CD4-positive, alpha-beta T cell (primary cell): ENCODE measurements at places on chromosomes 6 and 20. TPM values are rescaled to one million over a fixed set of nuclear protein-coding genes. Genes with fewer than 3 reads are reported as not detected.

DNA sequence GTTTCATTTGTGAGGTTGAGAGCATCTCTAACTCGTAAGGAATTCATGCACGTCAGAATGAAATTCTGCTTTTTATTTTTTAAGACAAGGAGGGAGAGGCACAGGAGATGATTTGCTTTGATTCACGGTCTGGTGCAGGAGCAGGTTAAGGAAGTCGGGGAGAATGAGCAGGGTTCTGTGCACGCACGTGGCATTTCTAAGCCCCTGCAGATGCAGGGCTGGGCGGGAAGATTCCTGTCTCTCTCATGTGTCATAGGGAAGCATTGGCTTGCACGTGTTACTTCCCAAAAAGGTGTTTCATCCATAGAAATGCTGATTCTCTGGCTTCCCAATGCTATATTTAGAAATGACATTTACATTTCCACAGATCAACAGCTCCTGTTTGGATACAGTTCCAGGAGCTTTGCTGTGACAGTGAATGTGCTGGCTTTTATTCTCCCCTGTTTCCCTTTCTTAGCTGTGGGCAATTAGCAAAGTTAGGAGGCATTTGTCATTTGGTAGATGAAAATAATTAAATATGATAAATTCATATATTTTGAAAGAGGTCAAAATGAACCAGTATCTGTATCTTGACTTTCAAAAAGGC lies 119.7 kb upstream of the ZFP64 start:
- DNase-seq: no peak
- no peak overlapping the region for H3K27ac ChIP-seq
- H3K4me3 ChIP-seq: no peak overlapping the region

DNA sequence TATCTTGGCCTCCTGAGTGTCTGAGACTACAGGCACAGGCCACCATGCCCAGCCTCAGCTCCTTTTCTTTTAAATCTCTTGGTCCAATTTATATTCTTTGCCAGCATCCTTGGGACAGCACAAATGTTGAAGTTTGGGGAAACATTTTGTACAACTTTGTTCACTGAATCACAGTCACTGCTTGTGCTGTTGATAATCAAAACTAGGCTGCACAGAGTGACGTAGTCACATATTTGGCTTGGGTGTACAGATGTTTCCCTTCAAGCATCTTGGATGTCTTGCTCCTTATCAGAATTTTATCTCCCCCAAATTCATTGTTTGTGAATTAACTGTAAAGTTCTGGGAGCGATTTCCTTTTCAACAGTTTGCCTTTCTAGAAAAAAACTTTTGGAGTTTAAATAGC lies 17.9 kb downstream of the CARMIL1 start:
- H3K36me3 ChIP-seq: no peaks in the 10 kb centered on the region
- no peak for DNase-seq

NMBR gene
- total RNA-seq: not detected

DNA sequence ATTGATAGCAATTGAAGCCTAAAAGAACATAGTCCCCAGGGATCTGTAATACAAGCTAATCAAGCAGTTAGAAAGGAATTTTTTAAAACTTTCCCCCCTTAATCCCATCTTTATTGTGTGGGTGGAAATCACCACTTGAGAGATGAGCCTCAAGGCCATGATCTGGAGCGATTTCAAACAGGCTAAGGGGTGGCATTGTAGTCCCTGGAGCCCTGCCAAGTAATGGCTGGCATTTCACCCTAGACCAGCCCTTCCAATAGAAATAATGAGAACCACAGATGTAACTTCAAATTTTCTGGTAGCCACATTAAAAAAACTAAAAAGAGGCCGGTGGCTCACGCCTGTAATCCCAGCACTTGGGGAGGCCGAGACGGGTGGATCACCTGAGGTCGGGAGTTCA lies 46.9 kb downstream of the PRDM1 start:
- no peaks in the 10 kb centered on the region for H3K27me3 ChIP-seq
- no peak overlapping the region for H3K27ac ChIP-seq
- DNase-seq: no peak
- H3K36me3 ChIP-seq: no peaks in the 10 kb centered on the region

- no peak for DNase-seq
- H3K4me3 ChIP-seq: no peak overlapping the region
- no peak overlapping the region for H3K27ac ChIP-seq
- peaks cover 24% of the 10 kb centered on the region for H3K27me3 ChIP-seq
Observed at GRCh38 chr20:49568278-49569151, 578 bp upstream of the PTGIS start.

- no peaks in the 10 kb centered on the region for H3K36me3 ChIP-seq
- DNase-seq: no peak
- no peaks in the 10 kb centered on the region for H3K4me1 ChIP-seq
- H3K27ac ChIP-seq: no peak overlapping the region
- peaks cover 20% of the 10 kb centered on the region for H3K27me3 ChIP-seq
Observed at GRCh38 chr20:1891263-1892118, 3.7 kb upstream of the SIRPA start.

L3MBTL3 gene
- 29.0 TPM for total RNA-seq

GRCh38 chr6:14001329-14002012 lies 76.7 kb downstream of the RNF182 start:
- H3K27ac ChIP-seq: no peak overlapping the region
- no peak for DNase-seq
- H3K36me3 ChIP-seq: no peaks in the 10 kb centered on the region
- no peaks in the 10 kb centered on the region for H3K4me1 ChIP-seq
- H3K27me3 ChIP-seq: peaks cover 10% of the 10 kb centered on the region

GINS1 gene
- total RNA-seq: 0.08 TPM

GRCh38 chr6:35723587-35723986 lies 13.2 kb upstream of the ARMC12 start:
- no peak overlapping the region for H3K27ac ChIP-seq
- no peaks in the 10 kb centered on the region for H3K36me3 ChIP-seq
- no peak overlapping the region for H3K4me3 ChIP-seq

TRIM26 gene
- 42.1 TPM for total RNA-seq

PRDM13 gene
- not detected for total RNA-seq

DNA sequence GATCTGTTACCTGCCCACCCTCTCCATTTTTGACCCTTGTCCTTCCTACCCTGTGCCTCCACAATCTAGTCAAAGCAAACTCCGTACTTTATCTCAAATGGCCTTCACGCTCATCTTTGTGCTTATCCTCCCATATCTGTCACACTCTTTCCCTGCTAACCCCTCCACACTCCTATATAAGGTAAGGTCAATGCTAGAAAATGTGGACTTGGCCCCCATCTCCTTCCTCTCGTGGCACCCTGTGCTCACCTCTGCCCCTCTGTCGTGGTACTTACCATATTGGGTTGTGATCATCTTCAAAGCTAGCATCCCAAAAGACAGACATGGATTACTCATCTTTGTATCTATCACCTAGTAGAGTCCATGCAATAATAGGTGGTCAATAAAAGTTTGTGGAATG lies 127.6 kb upstream of the FOXQ1 start:
- no peaks in the 10 kb centered on the region for H3K4me1 ChIP-seq
- peaks cover 4% of the 10 kb centered on the region for H3K27me3 ChIP-seq
- no peaks in the 10 kb centered on the region for H3K36me3 ChIP-seq

DNA sequence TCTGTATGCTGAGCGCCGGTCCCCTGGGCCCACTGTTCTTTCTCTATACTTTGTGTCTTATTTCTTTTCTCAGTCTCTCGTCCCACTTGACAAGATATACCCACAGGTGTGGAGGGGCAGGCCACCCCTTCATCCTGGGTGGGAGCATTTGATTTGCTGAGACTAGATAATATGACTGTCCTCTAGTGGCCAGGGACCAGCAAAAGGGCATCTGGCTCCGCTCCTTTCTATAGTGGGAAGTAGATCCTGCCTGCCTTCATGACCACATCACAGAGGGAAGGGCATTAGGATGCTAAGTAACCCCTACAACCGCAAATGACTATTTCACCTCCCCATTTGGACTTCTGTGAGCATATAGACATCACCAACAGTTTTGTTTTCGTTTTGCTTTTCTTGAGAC lies 64.5 kb downstream of the TRMT6 start:
- no peak overlapping the region for H3K27ac ChIP-seq
- DNase-seq: no peak
- H3K36me3 ChIP-seq: no peaks in the 10 kb centered on the region
- no peak overlapping the region for H3K4me3 ChIP-seq

GRCh38 chr6:147418523-147418922 lies 90.0 kb upstream of the SAMD5 start:
- H3K4me1 ChIP-seq: no peaks in the 10 kb centered on the region
- DNase-seq: no peak
- H3K4me3 ChIP-seq: no peak overlapping the region
- H3K36me3 ChIP-seq: no peaks in the 10 kb centered on the region
- H3K27me3 ChIP-seq: no peaks in the 10 kb centered on the region

GRCh38 chr20:36538026-36538722 lies 3.1 kb upstream of the MYL9 start:
- no peak overlapping the region for H3K27ac ChIP-seq
- peaks cover 9% of the 10 kb centered on the region for H3K4me1 ChIP-seq
- H3K27me3 ChIP-seq: no peaks in the 10 kb centered on the region
- H3K4me3 ChIP-seq: no peak overlapping the region
- H3K36me3 ChIP-seq: no peaks in the 10 kb centered on the region

- H3K27ac ChIP-seq: no peak overlapping the region
- H3K36me3 ChIP-seq: no peaks in the 10 kb centered on the region
- H3K4me3 ChIP-seq: no peak overlapping the region
- DNase-seq: peak; percentile 38
- H3K4me1 ChIP-seq: peaks cover 32% of the 10 kb centered on the region
Observed at GRCh38 chr6:43774776-43775534, 4.9 kb downstream of the VEGFA start.

DNA sequence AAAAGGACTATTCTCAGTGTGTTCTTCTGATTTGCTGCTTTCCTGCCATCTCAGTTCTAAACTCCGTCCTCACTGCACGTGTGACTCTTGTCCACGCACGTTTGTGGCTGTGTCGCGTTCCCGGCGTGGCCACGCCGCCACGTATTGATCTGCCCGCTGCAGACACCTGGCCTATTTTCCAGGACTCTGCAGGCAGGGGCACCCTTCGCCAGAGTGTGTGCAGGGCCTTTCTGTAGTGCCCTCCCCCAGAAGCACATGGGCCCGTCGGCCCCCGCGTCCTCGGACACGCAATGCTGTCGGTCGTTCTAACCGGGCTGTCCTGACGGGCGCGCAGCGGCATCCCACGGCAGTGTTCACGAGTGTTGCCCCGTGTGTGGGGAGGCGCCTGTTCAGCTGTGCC lies 87.6 kb downstream of the YTHDF1 start:
- H3K27me3 ChIP-seq: peaks cover 14% of the 10 kb centered on the region
- no peaks in the 10 kb centered on the region for H3K36me3 ChIP-seq
- no peak overlapping the region for H3K27ac ChIP-seq

- no peaks in the 10 kb centered on the region for H3K36me3 ChIP-seq
- H3K27ac ChIP-seq: no peak overlapping the region
- no peaks in the 10 kb centered on the region for H3K27me3 ChIP-seq
Observed at GRCh38 chr20:62682912-62683517, 25.6 kb upstream of the NTSR1 start.

DNA sequence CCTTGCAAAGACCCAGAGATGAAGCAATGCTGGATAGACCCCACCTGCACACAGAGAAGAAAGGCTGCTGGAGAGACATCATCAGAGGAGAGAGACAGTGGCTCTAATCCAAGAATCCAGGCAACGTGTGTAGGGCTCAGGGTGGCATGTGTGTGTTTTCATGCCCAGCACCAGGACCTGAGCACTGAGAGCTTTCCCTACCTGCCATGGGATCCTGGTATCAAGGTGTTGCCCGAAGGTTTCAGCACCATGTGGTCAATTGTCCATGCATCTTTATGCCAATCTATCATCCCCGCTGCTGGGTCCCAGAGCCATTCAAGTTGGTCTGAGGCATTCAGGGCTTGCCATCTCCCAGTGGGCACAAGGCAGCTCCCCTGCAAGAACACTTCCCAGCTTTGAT lies 7.5 kb upstream of the CD93 start:
- no peak overlapping the region for H3K27ac ChIP-seq
- no peaks in the 10 kb centered on the region for H3K4me1 ChIP-seq
- DNase-seq: no peak
- no peak overlapping the region for H3K4me3 ChIP-seq
- H3K27me3 ChIP-seq: peaks cover 6% of the 10 kb centered on the region

MUCL3 gene
- not detected for total RNA-seq

- no peak for DNase-seq
- no peaks in the 10 kb centered on the region for H3K27me3 ChIP-seq
- no peaks in the 10 kb centered on the region for H3K36me3 ChIP-seq
Observed at GRCh38 chr6:30985490-30985889, 2.0 kb downstream of the MUC21 start.

- peak within 1 kb of the TSS; percentile 31 for H3K27ac ChIP-seq
- peak; percentile 96 for DNase-seq
- peak within 1 kb of the TSS; percentile 76 for H3K4me3 ChIP-seq
- peaks cover 40% of the 10 kb centered on the region for H3K4me1 ChIP-seq
- H3K36me3 ChIP-seq: no peaks in the 10 kb centered on the region
Observed at GRCh38 chr6:159968295-159969203, at the start of gene IGF2R. Gene IGF2R, plus strand, starts transcription at chr6:159969082. Its CDS starts 165 bp downstream, at chr6:159969247.

DNA sequence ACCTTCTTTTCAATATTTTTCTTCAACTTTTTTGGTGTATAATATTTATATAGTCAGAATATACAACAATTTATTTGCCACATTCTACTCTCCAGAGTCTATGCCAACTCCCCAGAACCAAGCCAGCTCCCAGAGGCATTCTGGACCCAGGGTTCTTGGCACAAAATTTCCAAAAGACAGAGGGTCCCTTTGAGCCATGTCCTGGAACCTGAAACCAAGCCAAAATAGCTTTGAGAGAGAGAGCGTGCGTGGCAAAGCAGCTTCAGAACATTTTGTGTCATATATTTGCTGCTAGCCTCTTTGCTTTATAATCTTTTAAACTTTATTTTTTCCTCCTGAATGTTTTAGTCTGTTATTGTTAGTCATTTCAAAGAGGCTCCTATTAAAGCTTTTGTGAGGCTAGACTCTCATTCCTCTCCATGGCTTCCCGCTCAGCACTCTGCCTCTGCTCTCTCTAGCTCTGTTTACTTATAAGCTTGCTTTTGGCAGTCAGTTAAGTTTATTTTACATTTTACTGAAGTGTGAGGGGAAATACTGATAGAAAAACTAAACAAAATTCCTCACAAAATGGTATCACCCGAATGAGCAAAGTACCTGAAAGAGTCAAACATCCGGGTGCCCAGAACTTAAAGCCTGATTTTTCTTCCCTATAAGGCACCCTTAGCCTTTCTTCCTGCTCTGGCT lies 605.1 kb upstream of the ID4 start:
- H3K27ac ChIP-seq: no peak overlapping the region

GRCh38 chr6:26054781-26055718 lies 32.2 kb upstream of the HFE start:
- peaks cover 29% of the 10 kb centered on the region for H3K4me1 ChIP-seq
- peak overlapping the region; percentile 89 for H3K4me3 ChIP-seq
- peak overlapping the region; percentile 81 for H3K27ac ChIP-seq
- no peaks in the 10 kb centered on the region for H3K36me3 ChIP-seq

- H3K27ac ChIP-seq: no peak overlapping the region
- no peak for DNase-seq
- no peak overlapping the region for H3K4me3 ChIP-seq
- H3K4me1 ChIP-seq: no peaks in the 10 kb centered on the region
- peaks cover 72% of the 10 kb centered on the region for H3K36me3 ChIP-seq
Observed at GRCh38 chr6:78942446-78942845, 75.1 kb downstream of the IRAK1BP1 start.

DNA sequence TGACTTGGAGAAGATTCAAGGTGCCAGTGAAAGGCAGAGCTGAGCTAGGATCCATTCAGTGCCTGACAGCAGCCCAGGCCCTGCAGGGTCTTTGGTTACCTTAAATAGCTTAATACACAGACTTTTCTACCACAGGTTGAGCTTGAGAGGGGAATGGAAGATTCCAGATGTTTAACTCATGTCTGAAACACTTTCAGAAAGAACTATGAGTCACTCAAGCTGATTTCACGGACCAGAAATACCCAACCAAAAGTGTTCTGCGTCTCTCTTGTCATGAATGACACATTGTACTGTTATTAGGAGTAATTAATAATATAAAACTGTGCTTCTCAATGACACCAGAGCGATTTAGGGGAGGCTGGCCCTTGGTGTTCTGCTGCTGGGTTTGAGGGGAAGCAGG lies 6.4 kb upstream of the PMEPA1 start:
- DNase-seq: no peak
- H3K36me3 ChIP-seq: no peaks in the 10 kb centered on the region
- H3K4me3 ChIP-seq: no peak overlapping the region

CENPW gene
- 1.0 TPM for total RNA-seq
